ENCODE measurements at places on chromosomes 3 and 15.

DNA sequence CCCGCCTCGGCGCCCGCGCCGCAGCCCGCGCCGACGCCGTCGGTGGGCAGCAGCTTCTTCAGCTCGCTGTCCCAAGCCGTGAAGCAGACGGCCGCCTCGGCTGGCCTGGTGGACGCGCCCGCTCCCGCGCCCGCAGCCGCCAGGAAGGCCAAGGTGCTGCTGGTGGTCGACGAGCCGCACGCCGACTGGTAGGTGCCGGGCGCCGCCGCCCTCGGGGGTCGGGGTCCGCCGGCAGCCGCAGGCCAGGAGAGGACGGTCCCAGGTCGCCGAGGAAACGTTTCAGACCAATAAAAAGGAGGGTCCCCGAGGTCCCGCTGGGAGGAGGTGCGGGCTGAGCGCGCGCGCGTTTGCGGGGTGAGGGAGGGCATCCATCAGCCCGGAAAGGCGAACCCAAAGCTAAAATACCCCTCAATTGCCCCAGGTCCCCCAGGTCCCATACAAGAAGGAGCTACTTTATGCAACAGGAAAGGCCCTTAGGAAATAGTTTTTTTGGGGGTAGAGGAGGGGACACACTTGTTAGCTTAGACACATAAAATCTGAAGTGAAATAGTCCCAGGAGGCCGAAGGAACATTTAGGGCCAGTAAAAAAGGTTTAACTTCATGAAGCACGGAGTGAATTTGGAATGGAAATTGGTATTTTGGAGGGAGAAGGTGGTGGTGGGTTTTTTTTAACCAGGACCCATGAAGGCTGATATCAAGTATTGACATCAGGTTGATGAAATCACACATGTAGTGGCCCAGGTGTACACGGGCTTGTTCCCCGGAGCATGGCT is 739 bp downstream of the SYN2 start:
- no peak for DNase-seq

GRCh38 chr3:140285380-140285779 is 350.4 kb downstream of the CLSTN2 start:
- no peak for DNase-seq

- DNase-seq = no peak
Observed at GRCh38 chr3:71466483-71466882, 117.0 kb downstream of the FOXP1 start.

DNA sequence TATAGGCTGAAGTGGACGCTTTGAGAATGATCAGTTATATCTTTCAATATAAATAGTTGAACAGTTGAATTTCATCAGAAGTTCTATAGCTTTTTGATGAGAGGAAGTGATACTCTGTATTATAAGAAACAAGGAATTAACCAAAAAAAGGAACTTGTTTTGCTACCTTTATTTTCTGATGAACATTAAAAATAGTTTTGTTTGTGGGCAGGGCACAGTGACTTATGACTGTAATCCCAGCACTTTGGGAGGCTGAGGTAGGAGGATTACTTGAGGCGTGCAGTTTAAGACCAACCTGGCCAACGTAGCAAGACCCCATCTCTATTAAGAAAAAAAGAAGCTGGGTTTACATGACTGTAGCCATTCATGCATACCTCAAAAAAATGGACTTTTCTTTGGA is 16.7 kb downstream of the BLOC1S6 start:
- no peak for DNase-seq

DNA sequence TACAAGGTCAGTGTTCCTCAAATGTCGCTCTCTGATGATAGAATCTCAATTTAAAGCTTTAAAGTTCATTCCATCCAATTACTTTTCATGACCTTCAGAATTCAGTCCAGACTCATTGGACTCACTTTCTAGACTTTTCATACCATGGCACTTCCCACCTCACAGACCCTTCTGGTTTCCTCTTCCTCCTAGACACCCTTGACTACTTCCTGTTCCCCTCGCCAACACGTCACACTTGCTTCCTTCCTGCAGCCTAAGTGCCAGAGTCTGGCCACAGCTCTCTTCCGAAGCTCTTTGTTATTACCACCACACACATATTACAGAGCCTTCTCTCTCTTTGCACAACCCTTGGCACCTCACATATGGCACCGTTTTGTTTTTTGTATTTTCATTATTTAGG is 59.1 kb upstream of the UMPS start:
- DNase-seq = peak; percentile 28

DNA sequence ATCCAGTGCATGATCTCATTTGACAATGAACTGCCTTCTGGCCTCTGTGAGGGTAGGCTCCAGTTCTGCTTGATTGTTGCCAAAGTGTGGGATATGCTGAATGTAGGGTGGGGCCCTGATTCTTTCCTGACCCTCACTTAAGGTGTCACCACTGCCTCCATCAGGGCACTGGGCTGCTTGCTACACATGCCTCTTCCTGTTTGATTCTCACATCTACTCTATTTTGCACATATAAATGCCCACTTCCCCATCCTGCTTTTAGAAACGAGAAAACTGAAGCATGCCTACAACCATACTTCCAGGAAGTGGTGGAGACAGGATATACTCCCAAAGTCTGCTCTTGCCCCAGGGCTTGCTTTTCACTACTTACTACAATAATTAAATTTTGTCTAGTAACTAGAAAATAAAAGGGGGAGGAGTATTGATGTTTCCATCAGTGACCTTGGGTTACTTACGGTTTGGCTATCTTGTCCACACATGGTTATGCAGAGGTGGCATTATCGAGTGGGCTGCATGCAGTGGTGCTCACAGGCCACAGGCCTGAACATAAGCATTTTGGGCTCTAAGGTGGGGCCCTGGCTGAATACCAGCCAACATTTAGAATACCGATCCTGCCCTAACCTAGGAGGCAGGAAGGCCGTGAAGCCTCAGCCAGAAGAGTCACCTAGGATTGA is 6.7 kb downstream of the ZDHHC3 start:
- DNase-seq = peak; percentile 73

- no peak for DNase-seq
Observed at GRCh38 chr15:92624401-92624991, 31.1 kb downstream of the FAM174B start.

DNA sequence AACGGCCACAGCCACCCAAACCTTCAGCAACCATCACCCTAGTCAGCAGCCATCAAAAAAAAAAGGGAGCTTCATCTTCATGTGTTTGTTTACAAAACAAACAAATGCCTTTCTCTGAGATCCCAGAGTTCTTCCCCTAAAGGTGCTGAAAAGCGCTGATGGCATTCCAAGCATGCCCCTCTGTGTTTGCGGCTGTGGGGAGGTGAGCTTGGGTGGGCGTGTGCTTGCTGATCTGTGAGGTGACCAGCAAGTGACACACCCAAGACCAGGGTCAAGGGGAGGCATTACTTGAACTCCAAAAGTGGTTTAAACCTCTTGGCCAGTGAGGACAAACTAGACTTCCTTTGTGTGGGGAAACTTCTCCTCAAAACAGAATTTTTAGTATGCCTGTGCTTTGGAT is 81.5 kb downstream of the DHX36 start:
- DNase-seq = no peak

GRCh38 chr3:172014145-172014544 is 25.2 kb upstream of the FNDC3B start:
- DNase-seq = no peak

DNA sequence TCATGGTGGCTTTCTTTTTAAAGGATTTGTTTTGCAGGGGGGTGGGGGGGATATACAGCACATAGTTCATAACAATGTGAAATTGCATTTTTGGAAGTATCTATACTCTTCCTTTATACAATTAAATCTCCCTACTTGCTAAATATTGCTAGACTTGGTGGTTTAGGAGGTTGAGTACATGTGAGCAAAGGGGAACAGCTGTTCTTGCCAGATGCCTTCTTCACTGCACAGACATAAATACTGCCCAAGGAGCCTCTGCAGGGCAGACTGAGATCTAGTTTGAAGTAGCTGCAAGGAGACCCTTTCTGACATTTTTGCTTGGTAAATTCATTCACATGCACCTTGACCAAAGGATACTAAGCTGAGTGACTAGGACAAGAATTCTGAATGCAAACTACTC is 228.6 kb upstream of the IL12A start:
- no peak for DNase-seq

GRCh38 chr3:179743913-179744312 is 91.1 kb downstream of the USP13 start:
- peak; percentile 77 for DNase-seq

- DNase-seq = no peak
Observed at GRCh38 chr3:11543141-11543947, 100.4 kb downstream of the VGLL4 start.

DNA sequence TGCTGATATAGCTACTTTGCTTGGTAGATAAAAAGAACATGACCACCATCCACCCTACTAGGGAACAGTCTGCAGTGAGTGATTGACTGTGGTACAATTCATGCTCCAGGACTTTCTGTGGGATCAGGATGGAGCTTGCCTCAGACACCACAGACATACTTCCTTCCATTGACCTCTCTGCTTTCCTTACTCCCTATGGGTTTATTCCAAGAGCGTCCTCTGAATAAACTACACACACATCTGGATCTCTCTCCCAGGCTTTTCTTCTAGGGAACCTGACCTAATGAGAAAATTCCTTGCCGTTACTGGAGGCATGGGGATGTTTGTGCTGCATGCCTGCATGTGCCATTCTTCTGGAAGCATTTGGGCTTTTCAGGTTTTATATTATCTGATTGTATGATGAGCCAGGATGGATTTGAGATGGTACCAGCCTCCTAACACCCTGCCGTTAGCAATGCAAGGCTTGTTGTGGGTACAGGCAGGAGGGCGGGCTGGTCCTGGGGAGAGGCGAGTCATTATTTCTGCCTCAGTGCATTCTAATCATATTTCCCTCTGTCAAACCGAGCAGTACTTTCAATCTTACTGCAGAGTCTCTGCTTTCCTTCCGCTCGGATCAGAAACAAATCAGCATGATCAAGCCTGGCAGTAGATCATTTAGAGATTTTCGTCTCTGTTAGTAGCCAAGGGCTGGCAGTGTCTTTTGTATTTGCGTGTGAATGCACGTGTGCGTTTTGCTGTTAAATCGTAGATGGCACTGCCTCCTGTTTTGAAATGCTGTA is 279.2 kb downstream of the PDCD6IP start:
- DNase-seq = peak; percentile 59

GRCh38 chr3:132593947-132594323 is 3.1 kb upstream of the ACKR4 start:
- DNase-seq = no peak

GRCh38 chr3:45083023-45083422 is 56.9 kb downstream of the CLEC3B start:
- no peak for DNase-seq

DNA sequence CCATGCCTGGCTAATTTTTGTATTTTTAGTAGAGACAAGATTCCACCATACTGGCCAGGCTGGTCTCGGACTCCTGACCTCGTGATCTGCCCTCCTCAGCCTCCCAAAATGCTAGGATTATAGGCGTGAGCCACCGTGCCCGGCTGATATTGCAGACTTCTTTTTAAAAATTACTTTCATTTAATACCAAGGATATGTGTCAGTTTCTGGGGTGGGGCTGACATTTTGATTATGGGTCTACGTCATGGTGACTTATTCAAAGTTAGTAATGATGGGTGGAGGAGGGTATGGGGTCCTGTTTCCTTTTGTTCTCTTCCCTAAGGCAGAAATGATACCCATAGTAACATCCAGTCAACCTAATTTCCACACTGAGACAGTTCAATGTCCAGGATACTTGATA is 34.7 kb downstream of the GBE1 start:
- no peak for DNase-seq

DNA sequence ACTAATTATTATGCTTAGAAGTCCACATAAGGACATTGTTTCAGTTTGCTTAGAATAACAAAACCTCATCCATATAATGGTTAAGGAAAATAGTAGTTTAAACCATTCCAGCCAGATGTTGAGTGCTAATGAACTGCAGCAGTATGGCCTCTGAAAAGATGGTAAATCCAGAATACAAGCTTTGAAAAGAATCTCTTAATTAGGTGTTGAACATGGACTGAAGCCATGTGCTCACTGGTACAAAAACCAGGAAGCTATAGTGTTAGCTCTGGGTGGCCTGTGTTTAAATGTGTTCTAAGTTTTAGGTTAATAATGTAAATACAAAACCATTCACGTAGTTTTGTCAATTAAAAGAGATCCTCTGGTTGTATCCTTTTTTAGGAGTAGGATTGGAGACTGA is 78.2 kb downstream of the GALK2 start:
- DNase-seq = no peak

GRCh38 chr3:36196058-36196457 is 184.2 kb upstream of the STAC start:
- DNase-seq = no peak

DNA sequence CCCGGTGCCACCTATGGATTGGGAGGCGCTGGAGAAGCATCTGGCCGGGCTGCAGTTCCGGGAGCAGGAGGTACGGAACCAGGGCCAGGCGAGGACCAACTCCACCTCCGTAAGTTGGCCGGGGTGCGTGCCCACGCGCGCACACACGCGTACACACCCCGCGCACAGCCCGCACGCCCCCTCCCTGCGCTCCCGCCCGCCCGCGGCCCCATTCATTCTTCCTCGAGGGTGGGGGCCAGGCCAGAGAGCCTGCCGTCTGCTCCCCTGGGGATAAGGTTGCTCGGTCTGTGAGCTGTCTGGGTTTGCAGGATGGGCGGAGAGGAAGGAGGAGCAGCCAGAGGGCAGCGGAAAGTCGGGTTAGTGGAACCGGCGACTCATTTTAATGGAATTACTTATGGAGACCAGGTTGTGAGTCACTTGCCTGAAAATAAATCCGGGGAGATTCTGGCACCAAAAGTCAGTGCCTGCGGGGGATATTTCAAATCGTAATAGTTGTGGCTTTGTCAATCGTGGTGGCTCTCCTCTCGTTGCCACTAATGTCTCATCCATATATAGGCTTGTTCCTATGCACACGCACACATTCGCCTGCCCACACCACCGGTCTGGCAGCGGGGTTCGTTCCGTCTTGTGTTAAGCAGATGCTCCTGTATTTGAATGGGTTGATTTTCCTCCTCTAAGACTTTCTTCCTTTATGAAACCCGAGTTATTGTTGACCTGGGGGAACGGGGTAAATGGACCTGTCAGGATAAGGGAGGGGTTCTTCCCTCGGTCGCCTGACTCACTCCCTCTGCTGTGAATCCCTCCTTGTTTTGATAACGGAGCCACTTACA is 223.4 kb upstream of the IL12A start:
- peak; percentile 56 for DNase-seq

DNA sequence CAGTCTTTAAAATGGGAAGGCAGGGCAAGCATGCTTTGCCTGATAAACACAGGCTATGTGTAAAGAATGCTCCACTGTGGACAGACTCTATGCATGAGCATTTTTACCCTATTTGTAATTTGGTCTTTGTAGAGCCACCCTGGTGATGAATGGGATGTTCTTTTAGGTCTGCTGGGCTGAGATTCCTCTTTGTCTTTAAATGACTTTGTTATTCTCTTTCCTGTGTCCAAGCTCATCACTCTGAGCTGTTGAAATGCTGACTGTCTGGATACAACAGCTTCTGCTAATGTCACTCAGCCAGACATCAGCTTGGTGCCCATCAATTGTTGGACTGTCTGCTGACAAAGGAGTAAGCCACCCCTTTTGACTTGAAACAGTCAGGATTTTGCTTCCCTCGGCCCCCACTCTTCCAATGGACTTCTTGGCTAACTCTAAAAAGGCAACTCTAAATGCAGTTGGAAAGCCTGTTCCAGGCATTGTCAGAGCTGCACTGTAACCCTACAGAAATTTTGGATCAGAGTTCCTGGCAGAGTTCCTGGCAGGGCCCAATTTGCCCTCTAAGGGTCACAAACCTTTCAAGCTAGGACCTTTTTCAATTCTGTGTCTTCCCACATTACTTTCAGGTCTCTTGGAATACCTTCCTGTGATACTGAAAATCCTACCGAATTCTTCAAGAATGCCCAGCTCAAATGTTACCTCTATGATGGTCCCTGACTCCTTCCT is 40.5 kb upstream of the EIF1B start:
- DNase-seq = no peak

All from KBM-7 (cell line).